ENCODE measurements at places on chromosomes 2 and 18.

GRCh38 chr18:23714576-23714975 is 25.3 kb downstream of the LAMA3 start:
- no peak for DNase-seq

- no peak for DNase-seq
Measured at GRCh38 chr2:9739531-9739964, 103.7 kb upstream of the TAF1B start.

- DNase-seq, result no peak
Measured at GRCh38 chr2:181844551-181845290, 46.8 kb upstream of the ITPRID2 start.

DNA sequence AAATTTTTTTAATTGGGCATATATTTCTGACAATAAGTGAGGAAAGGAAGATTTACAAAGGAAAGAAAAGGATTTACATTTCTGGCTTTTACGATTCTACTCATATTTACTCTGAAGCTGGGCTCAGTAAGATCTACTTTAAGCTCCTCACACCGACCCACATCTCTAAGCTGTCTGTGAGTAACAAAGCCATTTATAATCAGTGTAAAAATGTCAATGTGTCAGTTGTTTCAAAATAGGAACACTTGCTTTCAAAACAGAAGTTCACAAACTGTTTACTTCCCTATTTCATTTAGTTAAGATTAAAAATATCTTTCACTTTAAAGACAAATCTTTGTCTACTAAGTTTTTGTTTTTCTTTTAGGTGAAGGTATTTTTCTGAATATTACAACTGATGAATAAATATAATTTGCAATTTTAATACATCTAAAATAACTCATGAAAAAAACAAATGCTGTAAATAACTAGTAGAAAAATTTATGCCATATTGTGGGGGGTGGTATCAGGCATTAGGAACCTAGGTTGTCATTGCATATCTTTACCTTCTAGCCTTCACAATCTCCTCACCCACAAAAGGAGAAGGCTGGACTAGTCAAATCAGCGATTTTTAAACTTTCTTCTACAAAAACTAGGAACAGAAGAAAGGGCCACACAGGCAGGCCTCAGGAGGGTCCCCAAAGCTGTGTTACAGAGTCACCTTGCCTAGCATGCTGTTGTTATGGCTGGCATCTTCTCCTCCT is 64.5 kb downstream of the TMEM131 start:
- no peak for DNase-seq

DNA sequence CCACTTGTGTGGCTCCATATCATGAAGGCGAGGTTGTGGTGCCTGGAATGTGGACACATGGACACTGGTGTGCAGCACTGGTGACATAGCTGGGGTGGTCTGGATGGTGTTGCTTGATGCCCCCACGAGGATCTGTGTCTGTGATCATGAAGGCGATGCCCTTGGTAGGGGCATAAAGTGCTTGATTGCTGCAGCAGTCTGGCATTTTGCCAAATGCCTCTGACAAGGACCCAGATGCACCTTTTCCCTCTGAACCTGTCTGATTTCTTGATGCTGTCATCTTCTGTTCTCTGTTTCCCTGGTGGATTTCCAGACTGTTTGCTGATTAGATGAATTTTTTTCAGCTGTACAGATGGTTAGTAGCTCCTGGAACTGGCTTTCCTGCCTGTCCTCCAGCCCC is 752.0 kb upstream of the HS6ST1 start:
- no peak for DNase-seq

DNA sequence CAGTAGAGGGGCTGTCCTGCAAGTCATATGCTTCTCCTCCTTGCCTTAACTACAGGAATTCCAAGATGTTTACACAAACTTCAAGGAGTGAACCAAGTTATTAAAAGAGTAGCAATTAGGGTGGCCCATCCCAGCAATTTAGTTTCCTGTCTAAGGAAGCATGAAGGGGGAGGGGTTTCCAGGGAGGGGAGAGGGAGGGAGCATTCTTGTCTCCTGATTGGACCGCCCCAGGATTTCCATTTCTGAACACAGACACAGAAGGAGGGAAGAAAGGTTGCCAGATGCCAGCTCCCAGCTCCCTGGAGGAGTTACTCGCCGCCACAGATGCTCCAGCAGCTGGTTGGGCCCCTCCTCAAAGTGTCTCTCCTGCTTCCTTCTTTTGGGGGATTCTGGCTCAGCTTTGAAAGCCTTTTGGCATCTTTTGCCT is 107.6 kb downstream of the TRIB2 start:
- no peak for DNase-seq

Data from fibroblast of the conjunctiva (primary cell).